Stimulated activated CD8-positive, alpha-beta memory T cell treated with anti-CD3 and anti-CD28 coated beads, Interleukin-2, amount 100 ng/mL, for 48 hours (primary cell): ENCODE measurements at places on chromosomes 13 and 19.

GRCh38 chr19:29882719-29883105 is 59.3 kb upstream of the URI1 start:
- DNase-seq: no peak

- DNase-seq: no peak
Measured at GRCh38 chr19:49678985-49679770, 2.1 kb downstream of the PRMT1 start.

DNA sequence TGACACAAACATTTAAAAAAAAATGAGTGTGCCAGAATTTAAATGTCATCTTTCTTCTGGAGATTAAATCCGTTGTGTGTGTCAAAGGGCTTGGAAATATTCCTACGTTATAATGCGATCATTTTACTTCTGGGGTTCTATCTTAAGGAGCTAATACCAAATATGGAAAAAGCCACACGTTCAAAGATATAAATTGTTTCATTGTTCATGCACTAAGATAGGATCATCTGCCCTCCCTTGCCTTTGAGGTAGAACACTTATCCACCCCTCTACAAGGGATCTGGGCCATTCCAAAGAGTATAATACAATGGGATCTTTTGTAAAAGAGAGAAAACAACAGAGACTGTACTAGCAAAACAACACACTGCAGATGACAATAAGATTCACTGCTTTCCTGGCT is 64.9 kb downstream of the ANKRD10 start:
- no peak for DNase-seq

GRCh38 chr19:45404557-45405434 is at the start of gene PPP1R13L:
PPP1R13L (minus strand) TSS chr19:45405069; CDS start chr19:45398318, 6,751 bp downstream.
- DNase-seq: peak; percentile 53

DNA sequence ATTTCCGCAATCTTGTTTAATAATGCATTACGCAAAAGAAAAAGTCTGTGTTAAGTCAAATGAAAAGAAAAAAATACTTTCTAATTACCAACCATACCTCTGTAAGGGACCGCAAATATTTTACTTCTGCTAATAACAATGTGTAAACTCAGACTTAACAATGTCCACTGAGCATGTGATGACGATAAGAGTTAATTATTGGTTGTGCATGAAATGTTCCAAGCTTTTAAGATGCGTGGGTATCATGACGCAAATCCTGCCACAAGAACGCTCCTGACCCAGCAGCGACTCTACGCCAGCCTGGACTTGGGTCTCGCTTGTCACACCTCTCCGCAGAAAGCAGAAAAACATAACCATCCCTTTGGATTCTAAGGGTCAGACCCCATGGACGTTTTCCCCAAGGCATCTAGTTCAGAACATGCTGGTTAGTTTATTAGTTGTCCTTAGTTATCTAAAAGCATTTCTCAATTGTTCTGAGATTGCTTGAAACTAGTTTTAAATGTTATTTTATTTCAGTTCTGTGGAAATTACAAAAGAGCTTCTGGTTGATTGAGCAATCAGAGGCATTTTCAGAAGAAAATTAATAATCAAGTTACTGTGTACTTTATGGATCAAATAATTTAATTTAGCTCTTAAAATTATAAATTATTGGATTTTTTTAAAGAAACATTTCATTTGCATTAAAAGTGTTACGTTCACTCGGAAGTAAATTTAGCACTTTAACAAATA is 779.9 kb upstream of the ARGLU1 start:
- no peak for DNase-seq

DNA sequence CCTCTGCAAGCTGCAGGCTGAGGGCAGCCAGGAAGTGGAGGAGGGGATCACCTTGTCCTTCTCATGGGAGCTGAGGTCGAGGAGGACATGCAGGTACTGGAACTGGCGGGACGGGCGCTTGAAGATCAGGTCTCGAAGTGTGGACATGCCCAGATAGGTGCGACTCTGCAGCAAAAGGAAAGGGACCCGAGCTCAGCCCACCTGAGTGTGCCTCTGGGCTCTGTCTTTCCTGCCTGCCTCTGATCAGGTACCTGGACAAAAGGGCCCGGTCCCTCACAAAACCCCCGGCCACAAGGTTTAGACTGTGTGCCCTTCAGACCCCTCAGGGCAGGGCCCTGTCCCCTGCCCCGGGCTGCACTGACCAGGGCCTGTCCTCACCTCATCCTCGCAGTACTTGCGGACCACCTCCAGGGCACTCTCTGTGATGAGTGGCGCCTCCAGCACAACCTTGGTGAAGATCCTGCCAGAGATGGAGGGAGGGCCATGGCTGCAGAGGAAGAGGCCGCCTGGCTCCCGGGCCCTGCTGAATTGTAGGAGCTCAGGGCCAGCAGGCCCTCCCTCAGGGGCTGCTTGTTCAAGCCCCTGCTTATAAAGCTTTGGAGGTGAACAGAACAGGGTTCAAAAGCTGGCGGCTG is 12.5 kb upstream of the RSPH6A start:
- no peak for DNase-seq

DNA sequence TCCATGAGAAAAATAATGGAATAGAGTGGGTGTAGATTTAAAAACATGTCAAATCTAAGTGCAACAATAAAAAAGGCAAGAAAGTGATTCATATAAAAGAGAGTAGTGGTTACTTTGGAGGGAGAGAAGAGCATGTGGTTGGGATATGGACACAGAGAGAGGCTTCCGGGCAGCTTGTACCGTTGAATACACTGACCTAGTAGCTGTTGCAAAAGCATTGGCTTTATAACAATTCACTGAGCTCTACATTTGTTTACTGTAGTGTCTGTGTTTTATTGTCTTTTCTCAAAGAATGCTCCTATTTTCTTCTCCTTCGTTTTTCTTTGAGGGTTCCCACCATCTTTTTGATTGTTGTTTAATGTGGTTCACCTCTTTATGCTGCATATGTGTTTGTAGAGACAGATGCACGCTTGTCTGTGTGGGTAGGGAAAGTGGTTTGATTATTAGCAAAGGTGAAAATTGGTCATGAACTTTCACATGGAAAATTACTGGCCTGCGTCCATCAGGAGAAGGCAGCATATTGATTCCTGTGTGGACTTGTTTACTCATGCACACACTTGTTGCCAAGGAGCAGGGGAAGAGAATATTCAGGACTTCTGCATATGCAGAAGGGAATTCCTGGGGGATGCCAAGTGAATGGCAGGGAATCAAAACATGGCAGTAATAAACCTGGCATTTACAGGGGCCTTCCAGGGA is 29.9 kb upstream of the IRS2 start:
- no peak for DNase-seq

DNA sequence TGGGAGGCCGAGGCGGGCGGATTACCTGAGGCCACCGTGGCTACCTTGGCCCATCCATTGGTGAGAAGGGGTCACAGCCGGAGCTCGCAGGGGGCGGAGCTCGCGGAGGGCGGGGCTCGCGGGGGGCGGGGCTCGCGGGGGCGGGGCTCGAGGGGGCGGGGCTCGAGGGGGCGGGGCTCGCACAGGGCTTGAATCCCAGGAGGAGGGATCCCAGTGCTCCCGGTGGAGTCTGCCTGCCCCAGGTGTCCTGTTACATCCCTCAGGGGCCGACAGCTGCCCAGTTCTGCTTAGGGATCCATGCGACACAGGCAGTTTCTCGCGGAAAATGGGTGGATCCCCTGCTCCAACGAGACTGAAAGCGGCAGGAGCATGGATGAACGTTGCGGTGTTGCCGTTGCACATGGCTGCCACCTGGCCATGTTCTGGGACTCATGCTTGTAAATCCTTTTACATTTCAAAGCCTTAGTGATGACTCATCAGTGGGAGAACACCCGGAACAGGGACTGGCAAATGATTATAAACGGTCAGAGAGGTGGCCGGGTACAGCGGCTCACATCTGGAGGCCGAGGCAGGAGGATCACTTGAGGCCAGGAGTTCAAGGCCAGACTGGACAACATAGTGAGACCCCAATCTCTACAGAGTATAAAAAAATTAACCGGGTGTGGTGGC is 25.1 kb downstream of the TMPRSS9 start:
- no peak for DNase-seq

- DNase-seq: no peak
Measured at GRCh38 chr19:38562096-38562495, 55.7 kb downstream of the MAP4K1 start.

DNA sequence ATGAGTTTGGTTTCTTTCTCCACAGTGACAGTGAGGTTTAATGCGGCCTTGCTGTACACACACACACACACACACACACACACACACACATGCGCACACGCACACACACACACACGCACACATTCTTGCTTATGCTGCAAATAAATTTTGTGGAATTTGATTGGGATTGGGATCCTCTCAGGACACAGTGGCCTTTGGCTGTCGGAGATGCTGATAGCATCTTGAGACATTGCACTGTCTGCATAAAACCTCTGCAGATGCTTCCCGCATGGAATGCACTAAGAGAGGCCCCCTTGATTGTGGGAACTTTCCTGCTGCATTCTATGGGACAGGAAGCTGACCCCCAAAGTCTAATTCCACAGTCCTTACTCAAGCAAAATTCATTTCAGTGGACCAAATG is 145.6 kb downstream of the FLT1 start:
- DNase-seq: no peak

- no peak for DNase-seq
Measured at GRCh38 chr13:87671753-87672605, 808 bp downstream of the SLITRK5 start.

DNA sequence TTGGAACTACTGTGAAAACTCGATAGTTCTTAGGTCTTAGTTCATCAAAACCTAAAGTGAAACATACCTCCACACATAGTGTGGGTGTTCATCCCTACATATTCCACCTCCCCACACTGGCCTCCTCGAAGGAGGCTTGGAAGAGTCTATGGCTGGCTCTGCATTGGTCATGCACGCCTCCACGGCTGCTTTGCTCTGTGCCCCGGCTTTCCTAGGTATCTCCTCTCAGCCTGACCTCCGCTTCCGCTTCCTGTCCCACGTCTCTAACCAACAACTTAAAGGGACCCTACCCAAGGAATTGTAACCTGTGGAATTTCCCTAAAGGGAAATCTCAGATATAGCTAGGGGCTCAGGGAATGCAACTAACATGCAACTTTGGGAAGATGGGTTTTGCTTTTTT is 79.7 kb upstream of the MBNL2 start:
- no peak for DNase-seq

- no peak for DNase-seq
Measured at GRCh38 chr19:52991484-52991883, 22.2 kb upstream of the ERVV-1 start.

DNA sequence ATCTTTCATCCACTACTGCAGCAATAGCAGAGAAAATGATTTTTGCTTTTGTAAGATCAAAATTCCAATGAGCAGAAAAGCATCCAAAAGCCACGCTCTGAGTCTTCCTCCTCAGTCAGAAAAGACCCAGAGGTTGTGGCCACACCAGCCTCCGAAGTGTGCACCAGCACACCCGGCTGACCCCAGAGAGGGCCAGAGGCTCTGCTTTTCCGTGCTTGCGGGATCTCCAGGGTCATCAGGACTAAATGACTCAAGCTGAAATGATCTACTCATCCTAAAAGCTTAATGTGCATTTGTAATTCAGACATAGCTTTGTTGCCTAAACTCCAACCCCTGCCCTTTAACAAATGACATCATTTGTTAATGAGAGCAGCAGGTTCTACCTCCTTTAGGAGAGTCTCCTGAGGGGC is 16.5 kb downstream of the RXFP2 start:
- no peak for DNase-seq

- DNase-seq: no peak
Measured at GRCh38 chr13:99988529-99989275, 7.1 kb downstream of the ZIC2 start.

DNA sequence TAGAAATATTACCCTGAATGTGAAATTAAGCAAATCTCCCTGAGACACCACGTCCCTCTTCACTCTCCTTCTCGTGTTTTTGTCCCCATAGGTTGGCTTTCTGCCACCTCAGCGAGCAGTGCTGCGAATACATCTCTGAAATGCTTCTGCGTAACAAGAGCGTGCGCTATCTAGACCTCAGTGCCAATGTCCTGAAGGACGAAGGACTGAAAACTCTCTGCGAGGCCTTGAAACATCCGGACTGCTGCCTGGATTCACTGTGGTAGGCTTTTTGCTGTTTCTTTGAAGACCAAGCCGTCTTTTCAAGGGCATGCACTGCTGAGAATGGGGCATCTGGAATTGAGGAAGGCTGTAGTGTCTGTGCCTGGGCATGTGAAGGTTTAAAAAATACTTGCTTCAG is 34.4 kb downstream of the NLRP4 start:
- no peak for DNase-seq

DNA sequence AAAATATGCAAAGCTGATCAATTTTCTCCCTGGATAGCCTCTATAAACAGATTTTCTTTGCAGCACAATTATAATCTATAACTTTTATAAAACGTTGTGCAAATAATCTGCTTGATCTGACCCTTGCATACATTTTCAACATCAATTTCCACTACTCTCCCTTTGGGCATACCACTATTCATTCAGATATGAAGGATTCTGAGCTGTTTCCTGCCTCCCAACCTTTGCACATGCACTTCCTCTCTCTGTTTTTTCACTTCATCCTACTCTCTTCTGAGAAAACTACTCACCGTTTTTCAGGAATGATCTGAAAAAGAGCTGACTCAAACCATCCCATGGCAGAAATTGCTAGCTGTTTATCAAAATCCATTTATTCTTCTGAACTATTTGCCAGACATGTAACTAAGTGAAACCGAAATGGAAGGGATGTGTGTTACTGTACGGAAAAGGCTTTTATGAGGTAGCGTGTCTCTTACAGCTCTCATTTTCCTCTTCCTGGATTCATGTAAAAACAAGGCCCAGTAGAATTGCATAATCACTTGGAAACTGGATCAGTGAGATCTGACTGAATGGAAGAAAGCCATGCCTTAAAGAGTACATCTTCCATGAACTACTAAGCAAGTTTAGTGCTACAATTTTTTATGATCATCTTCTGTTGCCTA is 1447.3 kb upstream of the MIR17HG start:
- DNase-seq: no peak

DNA sequence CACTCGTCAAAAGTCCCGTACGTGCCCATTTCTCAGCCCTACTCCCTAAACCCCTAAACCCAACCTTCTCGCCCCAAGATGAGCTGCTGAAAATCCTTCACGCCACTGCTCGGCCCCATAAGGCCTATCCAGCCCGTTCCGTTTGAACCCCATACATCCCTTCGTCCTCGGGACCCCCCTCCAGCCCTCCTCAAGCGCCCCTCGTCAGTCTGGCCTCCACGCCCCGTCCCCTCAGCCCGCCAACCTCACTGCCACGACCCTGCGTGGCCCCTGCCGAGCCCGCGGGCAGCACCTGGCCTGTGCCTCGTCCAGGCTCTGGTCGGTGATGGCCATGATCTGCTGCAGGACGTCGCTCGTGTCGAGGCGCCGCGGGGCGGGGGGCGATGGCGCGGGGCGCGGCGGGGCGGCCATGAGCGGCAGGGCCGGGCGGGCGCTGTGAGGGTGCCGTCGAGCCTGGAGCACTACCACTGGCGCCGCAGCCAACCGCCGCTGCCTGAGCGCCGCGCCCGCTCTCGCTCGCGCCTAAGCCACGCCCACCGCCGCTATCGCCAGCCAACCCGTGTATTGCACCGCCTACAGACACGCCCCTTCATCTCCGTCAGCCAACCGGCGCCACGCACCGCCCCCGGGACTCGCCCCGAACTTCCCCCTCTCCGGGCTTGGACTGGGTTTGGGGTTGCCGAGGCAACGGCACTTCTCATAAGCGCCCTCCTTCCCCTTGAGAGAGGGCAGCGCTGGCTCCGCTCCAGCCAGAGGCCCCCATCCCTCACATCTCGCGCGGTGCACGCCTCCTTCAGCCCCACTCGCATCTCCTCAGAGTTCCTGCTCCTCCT is at the start of gene PBX4:
TSS of gene PBX4 (minus strand) at position 469 of the 833 bp plus-strand sequence. CDS start at position 411, 58 bp downstream.
- DNase-seq: peak; percentile 99

GRCh38 chr19:47427241-47428176 is 8.2 kb upstream of the MEIS3 start:
- peak; percentile 50 for DNase-seq
